BJ (cell line): ENCODE measurements at places on chromosomes 7 and 10.

GRCh38 chr10:49609006-49609282 lies 1.2 kb upstream of the SLC18A3 start:
- no peak for DNase-seq

GRCh38 chr10:38212460-38212859 lies 118.3 kb downstream of the ZNF37A start:
- DNase-seq, result no peak

DNA sequence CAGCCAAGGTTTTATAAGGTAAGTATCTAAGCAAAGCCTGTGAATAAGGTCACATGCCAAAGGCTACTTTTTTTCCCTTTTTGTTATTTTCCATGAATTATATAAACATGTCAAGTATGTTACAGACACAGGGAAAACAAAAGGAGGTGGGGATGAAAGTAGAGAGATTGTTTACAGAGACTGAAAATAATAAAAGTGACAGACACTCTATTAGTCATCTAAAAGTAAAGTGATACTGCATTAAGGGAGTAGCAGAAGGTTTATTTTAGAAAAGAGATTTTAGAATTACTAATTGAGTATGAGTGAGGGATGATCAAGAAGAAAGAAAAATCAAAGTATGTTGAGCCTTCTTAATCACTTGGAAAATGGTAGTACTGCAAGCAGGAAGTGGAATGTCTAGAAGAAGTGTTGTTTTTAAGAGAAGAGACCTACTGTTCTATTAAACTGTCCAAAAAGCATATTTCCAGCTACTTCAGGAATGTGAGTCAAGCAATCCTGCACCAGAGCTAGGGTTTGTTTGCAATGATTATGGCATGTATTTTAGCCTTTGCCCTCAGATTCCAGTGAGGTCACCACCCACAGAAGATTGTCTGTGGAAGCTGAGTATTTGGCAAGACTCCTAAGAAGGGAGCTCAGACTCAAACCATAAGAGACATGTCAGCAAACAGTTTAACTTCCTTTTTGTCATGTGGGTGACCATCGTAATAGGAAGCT lies 177.9 kb upstream of the PLXDC2 start:
- peak; percentile 86 for DNase-seq

DNA sequence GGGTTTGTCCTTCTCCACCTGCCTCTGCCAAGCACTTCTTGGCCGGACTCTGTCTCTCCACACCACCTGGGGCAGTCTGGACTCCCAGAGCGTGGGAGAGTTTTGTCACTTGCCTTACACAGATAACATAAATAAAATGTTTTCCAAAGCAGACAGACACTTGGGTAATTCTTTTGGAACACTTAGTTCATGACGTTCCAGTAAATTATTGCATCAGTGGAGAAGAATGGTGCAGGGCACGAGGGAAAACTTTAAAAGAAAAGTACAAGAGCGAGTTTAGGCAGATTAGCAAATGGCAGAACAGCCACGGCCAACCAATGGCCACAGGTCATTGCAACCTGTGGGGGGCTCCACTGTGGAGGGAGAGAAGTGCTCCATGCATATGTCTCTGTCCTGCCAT lies 170.6 kb upstream of the GRB10 start:
- DNase-seq, result no peak

DNA sequence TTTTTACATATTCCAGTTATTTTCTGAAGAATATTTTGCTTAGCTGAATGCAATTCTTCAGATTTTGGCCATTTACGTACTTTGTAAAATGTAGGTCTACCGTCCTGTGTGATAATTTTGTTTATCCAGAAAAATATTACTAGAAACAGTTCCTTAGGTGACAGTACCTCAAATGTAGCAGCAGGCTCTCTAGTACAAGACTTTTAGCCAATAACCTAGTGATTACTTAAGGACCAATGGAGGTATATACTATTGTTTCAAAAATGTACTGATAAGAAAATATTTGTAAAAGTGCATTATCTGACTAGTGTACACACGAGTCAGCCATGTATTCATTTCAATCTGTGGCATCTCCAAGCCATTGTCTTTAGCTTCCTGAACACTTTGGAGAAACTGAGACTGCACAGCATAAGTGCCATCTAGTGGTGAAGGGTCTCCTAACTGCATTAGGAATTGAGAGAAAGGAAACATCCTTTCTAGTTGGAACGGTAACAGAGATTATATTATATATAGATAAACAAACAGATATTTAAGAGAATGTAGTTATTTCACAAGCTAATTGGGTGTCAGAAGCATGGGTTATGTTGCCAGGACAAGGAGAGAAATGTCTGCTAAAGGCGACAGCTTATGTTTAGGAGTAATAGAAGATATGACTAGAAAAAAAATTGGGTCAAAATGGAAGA lies 23.7 kb downstream of the RTKN2 start:
- no peak for DNase-seq
